ENCODE measurements at places on chromosomes 13 and 19. TPM values are rescaled to one million over a fixed set of nuclear protein-coding genes. Genes with fewer than 3 reads are reported as not detected.

The ZNF471 gene
- total RNA-seq: 1.1 TPM

The SERP2 gene
- total RNA-seq: 0.25 TPM

The SIGLEC12 gene
- total RNA-seq: not detected

The FAAP24 gene
- 2.2 TPM for total RNA-seq

The KLK13 gene
- not detected for total RNA-seq

The TPTE2 gene
- not detected for total RNA-seq

The SMIM44 gene
- not detected for total RNA-seq

The GRK1 gene
- not detected for total RNA-seq

The ZNF737 gene
- 4.5 TPM for total RNA-seq

The SHANK1 gene
- 0.13 TPM for total RNA-seq

The PPP2R1A gene
- 294 TPM for total RNA-seq

The HPN gene
- not detected for total RNA-seq

The MAG gene
- not detected for total RNA-seq

The CAMSAP3 gene
- not detected for total RNA-seq

The FGF9 gene
- total RNA-seq: not detected

The ZNF628 gene
- total RNA-seq: 8.3 TPM

The CYP4F3 gene
- total RNA-seq: not detected

The NANOS3 gene
- total RNA-seq: not detected

The TNFAIP8L1 gene
- 16.8 TPM for total RNA-seq

The ANGPTL4 gene
- total RNA-seq: 10.7 TPM

The CRB3 gene
- total RNA-seq: not detected

The OR7C1 gene
- not detected for total RNA-seq

The NLRP11 gene
- total RNA-seq: not detected

The ZNF708 gene
- 6.5 TPM for total RNA-seq

The HCN2 gene
- 0.07 TPM for total RNA-seq

The BRD4 gene
- 14.7 TPM for total RNA-seq

The ZNF582 gene
- 1.3 TPM for total RNA-seq

The PNMA8A gene
- total RNA-seq: 0.80 TPM

The DMAC2 gene
- total RNA-seq: 55.4 TPM

The ATXN8OS gene
- not detected for total RNA-seq

The F2RL3 gene
- total RNA-seq: 3.6 TPM

The NAPSA gene
- 0.73 TPM for total RNA-seq

The ZNF541 gene
- 0.15 TPM for total RNA-seq

The LILRA6 gene
- not detected for total RNA-seq

The TNFSF13B gene
- not detected for total RNA-seq

The UNC13A gene
- total RNA-seq: 0.54 TPM

The MEX3D gene
- 76.9 TPM for total RNA-seq

The LIN37 gene
- total RNA-seq: 8.8 TPM

The EHD2 gene
- total RNA-seq: 170 TPM

The PTGER1 gene
- 3.4 TPM for total RNA-seq

The APC2 gene
- total RNA-seq: not detected

The ARHGAP33 gene
- 2.6 TPM for total RNA-seq

The VSTM2B gene
- total RNA-seq: not detected

The ZNF574 gene
- total RNA-seq: 17.2 TPM

The CNN2 gene
- 166 TPM for total RNA-seq

The PSG3 gene
- 0.87 TPM for total RNA-seq

The COLGALT1 gene
- 204 TPM for total RNA-seq

The FBN3 gene
- not detected for total RNA-seq

Measured in mammary microvascular endothelial cell (primary cell).